ENCODE measurements at places on chromosomes 2 and 18.

DNA sequence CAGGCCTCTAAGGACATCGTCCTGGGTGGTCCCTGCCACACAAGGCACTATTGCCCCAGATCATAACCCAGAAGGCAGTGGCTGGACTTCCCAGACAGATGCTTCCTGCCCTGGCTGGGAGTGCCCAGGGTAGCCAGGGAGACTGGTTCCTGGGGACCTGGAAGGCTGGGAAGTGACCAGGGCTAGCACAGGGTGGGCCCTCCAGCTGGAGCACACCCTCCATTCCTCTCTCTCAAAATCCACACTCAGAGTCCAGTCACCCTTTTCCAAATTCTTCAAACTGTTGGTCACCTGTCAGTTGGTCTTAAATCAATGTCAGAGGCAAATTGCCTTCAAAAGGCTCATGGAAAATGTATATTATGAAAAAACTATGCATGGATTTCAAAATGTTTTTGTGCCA, 11.6 kb upstream of the TUBB6 start:
- DNase-seq = no peak

- no peak for DNase-seq
Measured at GRCh38 chr2:182585001-182585400, 131.1 kb upstream of the DNAJC10 start.

- peak; percentile 73 for DNase-seq
Measured at GRCh38 chr2:119517433-119517832, 6.8 kb downstream of the SCTR start.

DNA sequence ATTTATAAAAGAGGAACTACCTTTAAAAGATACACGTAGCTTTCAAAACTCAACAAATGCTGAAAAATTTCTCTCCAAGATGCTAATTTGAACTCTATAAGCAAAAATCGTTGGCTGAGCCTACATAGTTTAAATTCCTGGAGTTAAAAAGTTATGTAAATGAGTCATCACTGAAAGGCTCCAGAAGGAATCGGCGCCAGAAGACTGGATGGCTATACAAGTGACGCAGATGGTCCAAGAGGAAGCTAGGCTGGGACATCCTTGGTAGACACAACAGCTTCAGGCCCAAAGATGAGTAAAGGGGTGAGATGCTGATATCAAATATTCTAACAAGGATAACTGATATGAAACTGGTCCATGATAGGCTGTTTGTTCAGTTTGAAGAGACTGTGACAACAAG, 22.8 kb upstream of the DNAH6 start:
- DNase-seq = no peak

DNA sequence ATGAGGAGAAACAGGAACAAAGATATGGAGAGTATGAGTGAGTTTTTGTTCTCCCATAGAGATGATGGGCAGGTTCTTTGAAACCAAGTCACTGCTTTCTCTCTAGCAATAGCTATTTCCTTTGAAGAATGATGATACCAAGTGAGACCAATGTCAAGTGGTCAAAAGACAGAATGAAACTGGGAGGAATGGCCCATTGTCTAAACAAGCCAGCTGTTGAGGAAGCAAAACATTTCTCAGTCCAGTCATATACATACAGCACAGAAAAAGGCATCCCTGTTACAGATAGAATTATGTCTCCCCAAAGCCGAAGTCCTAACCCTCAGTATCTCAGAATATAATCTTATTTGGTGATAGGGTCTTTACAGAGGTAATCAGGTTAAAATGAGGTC, 66.1 kb upstream of the EPC2 start:
- no peak for DNase-seq

GRCh38 chr2:235502336-235502735, 8.5 kb downstream of the AGAP1 start:
- DNase-seq = no peak

DNA sequence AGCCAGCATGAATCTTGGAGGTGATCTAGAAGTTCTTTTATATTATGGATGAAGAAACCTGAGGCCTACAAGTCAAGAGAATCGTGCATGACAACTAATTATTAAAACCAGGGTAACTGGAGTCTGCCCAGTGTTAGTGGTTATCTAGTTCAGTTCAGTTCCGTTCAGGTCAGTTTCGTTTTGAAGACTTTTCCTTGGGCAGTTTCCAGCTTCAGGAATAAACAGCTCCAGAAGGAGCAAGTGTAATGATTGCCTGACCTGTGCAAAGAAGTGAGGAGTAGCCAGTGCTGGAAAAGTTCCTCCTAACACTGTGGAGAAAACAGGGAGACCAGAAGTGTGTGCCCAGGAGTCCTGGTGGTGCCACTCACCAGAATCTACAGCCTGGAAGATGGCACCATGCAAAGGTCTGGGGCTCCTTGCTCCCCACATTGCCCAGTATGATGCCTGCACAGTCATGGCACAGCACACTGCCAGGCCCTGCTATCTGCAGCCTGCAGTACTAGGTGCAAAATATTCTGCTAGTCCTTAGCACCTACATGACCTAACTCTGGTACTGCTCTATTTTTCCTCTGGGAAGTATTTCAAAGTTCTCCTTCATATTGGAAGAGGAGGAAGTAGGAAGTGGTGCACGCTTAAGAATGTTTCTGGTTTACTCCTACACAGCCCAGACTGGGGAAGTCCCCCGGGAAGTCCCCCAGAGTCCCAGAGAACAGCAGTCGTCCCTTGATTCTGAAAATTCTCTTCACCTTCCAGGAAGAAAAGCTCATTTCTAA, 65.8 kb downstream of the SUMO1 start:
- peak; percentile 59 for DNase-seq

DNA sequence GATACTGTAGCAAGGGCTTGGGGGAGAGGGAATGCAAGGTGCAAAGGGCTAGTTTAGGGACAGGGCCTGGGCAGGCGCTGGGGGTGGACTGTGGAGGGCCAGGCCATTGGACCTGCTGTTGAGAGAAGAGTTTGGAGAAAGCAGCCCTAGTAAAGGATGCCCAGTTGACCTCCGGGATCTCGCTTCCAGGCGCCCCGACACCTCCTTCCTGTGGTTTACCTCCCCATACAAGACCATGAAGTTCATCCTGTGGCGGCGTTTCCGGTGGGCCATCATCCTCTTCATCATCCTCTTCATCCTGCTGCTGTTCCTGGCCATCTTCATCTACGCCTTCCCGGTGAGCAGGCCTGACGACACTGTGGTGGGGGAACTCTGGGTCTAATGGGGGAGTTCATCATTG, 229.0 kb downstream of the DYSF start:
- no peak for DNase-seq

DNA sequence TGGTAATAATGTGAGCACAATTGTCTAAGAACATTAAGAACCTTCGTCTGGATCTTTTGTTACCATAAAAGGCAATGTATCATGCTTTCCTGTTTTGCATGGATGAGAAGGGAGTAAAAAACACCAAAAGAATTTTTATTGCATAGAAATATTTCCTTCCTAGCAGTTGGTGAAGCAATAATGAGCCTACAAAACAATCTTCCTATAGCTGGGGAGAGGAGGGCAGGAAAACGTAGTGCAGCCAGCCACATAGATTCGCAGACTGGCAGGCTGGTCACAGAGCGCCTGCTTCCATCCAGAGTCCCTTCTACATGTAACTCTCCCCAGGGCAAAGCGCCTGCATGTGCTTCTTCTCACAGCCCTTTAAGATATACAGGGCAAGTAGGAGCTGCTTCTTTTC, 190.4 kb downstream of the BABAM2 start:
- no peak for DNase-seq

GRCh38 chr2:199883474-199884212, 27.4 kb upstream of the C2orf69 start:
- DNase-seq = no peak

DNA sequence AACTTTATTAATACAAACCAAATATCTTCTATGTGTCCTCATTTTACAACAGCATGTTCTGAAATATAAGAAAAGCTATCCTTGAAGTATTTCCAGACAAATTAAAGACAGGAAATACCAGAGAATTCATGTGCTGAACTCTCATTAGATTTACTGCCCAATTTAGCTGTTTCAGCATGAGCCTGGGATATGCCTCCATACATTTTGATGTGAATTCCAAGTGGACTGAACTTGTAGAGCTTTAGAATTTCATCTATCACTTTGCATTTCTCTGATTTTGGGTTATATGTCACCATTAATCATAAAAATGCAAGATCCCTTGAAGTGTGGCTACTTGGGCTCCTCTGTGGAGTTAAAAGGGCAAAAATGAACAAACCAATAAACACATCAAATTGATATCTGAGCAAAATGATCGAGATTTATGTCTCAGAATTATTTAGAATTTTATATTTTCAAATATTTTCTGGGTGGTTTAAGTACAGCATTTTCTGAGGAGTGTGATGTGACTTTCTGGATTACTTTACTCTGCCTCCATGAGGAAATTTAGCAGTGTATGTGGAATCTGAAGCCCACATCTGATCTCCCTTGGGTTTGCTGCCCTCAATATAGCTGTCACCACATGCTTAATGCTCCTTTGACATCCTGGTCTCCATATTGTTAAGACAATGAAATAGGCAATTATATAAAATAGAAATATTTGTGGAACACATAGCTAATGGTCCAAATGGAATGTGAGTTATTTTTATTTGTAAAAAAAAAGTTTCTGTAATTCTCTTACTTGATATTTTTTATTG, 206.6 kb upstream of the RBMS1 start:
- DNase-seq = no peak

GRCh38 chr2:214410918-214411554, at the start of gene VWC2L:
Gene VWC2L (plus strand): TSS chr2:214411054. CDS start chr2:214414194, 3,140 bp downstream.
- peak; percentile 60 for DNase-seq

DNA sequence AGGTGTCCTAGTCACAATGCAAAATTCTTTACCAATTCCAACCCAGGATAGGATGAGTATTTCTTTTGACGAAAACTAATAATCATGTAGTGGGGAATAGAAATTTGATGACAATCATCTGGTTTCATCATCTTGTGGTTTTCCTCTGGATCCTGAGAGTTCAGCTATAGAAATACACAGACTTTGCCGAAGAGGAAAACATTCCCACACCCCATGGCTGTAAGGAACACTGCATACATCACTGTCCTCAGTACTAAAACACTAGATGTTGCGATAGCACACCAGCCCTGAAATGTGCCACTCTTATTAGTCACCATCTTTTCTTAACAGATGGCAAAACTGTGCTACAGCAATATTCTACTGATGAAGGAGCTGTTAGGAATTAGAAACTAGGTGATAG, 29.4 kb downstream of the CERKL start:
- no peak for DNase-seq

DNA sequence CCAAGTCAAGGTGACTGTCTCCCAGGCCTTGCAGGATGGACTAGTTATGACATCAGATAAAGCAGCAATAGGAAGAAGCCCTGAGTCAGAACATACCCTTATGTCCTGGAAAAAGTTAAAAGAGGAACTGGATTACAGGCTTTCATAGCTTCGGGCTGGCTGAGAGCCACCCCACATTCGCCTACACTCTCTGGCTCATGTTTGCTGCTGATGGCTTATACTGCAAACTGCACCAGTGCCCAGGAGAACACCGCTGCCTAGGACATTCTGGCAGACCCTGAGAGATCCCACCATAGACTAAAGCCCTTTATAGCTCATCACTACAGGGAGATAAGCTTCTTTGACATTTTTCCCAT, 20.3 kb downstream of the SLC8A1 start:
- DNase-seq = no peak

DNA sequence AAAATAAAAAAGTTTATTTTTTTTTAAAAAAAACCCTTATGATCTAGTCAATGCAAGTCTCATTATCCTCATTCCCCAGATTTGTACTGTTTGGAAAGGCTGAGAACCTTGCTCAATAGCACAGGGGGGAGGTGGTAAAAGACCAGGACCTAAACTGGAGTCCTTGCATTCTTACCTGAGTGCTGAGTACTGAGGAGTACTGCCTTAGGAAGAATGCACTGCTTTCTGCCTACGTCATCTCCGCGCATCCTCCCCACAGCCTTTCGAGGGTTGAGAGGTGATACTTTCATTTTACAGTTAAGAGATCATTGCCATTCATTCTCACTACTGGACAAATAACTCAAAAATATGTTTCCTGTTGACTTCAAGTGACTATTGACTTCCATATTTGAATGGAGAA, 73.8 kb downstream of the MAP3K20 start:
- DNase-seq = peak; percentile 69

DNA sequence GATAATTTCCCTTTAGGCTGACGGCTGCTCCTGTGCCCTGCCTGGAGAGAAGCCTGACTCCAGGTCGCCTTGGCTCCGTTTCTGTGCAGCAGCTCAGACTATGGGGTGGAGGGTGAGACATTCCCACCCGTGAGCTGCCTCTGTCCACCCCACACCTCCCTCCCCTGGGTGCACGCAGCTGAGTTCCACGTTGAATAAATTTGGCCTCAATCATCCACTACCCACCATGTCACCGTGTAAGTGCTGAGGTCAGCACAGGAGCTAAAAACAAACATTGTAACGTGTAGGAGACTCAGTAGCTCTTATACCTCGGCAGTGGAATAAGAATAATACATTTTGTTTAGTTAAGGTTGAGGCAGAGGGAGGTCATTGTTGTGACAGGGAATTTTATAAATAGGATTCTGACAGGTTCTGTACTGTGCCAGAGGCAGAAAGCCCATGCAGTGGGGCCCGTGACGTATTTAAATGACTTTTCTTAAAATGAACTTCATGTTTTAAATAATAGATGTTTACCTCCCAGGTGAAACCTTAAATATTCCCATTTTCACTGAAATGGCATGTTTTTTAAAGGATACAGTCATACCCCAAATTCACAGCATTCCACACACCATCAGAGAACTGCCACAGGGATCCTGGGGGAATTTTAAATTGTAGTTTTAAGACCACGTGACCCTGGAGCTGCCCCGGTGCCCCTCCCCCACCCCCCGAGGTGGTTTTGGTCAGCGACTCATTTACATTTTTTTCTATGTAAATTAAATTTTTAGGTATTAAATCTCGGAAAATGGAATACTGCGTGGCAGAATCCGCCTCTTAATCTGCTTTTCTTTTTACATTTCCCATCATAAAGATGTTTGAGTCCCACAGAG, 50.2 kb downstream of the NFATC1 start:
- no peak for DNase-seq
